ENCODE measurements at places on chromosomes 4 and X.

GRCh38 chr4:145736241-145736831 lies 56.4 kb downstream of the C4orf51 start:
- no peak for DNase-seq

- no peak for DNase-seq
Observed at GRCh38 chrX:70432936-70433847, 10.1 kb downstream of the GDPD2 start.

DNA sequence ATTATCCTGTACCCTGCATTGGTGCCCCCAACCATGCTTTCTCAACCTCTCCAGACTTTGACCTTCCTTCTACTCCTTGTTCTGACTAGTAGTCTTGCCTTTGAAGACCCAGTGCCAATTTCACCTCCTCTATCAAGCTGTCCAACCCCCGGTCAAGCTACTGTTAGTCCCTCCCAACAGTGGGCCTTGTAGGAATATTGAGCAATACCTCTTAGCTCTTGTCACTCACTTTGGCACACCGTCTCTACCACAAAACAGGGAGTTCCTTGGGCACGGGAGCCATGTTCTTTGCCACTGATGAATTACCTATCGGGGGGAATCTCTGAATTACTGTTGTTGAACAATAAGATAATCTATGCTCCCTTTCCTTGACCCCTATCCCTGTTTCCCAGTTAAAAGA lies 25.2 kb downstream of the LAS1L start:
- DNase-seq = no peak

DNA sequence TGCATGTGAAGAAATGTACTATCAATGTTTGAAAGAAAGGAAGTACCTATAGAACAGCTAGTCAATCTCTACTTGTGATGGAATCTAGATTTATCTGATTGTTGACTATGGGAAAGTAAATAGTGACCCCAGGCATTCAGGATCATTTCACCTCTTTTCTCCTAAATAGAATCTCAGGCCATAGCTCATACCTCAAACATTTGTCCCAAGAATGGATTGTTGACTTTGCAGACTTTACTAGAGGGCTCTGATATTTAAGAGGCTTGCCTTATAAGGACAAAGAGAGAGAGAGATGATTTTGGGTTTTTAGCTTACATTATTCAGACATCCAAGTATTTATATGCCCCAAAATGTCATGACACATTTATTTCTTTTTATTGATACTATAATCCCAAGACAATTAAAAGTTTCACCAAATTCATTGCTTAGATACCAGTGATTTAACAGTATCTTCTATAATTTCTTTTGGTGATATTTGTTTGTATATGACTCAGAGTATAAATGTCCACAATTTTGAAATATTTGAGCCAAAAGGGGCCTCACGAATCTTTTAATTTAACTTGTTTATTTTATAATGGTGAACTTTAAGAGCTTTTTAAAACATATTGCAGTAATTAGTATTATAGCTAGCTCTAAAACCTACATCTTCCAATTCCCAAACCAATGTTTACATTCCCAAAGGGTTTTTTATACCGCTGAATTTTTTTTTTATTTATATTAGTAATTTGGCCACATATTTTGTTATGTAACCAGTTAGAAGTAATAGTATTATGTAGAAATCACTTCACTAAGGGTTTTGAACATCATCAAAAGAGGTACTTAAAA lies 614.1 kb downstream of the PCDH7 start:
- DNase-seq = no peak

- DNase-seq = no peak
Observed at GRCh38 chr4:164872481-164872880, 4.5 kb upstream of the APELA start.

- no peak for DNase-seq
Observed at GRCh38 chrX:122188751-122189150, 995.3 kb upstream of the GRIA3 start.

DNA sequence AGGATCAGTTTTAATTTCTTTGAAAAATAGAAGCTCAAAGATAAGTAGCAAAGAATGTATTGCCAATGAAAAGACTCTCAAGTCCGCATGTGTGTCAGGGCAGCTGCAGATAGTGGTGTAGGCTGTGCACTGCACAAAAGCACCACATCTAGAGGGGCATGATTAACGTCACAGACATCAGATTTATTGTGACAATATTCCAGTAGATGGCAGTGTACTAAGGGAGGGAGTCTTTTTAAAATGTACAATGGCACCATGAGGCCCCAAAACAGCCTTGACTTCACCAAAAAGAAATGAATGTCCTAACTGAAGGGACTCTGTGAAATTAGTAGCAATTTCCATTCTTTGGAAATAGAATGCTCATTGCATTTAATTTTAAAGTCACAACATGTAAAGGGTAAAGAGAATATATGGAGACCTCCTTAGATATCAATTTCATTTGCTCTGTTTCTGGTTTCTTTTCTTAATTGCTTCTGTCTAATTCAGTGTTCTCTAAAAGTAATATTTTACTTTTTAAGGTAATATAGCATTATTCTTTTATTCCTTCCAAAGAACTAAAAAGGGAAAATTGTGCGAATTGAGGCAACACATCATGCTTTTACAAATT lies 98.4 kb downstream of the ZNF827 start:
- no peak for DNase-seq

DNA sequence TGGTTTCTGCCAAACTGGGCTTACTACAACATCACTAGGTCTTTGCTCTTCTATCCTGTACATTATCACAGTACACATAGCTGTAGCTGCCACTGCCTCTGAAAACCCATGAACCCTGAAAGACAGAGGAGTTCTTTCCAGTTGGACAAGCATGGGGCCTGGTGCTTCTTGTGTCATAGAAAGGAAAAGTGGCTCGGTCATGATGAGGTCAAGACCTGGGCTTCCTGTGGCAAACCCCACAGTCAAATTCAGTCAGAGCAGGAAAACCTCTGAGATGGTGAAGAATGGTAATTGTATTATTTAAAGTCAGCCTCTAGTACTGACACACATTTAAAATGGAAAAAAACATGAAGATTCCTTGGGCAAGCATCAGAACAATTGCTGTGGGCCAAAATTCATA lies 133.3 kb upstream of the PRPS2 start:
- no peak for DNase-seq

- no peak for DNase-seq
Observed at GRCh38 chrX:134624046-134624430, 34.2 kb downstream of the PLAC1 start.

- no peak for DNase-seq
Observed at GRCh38 chr4:72376901-72377300, 192.1 kb downstream of the ADAMTS3 start.

DNA sequence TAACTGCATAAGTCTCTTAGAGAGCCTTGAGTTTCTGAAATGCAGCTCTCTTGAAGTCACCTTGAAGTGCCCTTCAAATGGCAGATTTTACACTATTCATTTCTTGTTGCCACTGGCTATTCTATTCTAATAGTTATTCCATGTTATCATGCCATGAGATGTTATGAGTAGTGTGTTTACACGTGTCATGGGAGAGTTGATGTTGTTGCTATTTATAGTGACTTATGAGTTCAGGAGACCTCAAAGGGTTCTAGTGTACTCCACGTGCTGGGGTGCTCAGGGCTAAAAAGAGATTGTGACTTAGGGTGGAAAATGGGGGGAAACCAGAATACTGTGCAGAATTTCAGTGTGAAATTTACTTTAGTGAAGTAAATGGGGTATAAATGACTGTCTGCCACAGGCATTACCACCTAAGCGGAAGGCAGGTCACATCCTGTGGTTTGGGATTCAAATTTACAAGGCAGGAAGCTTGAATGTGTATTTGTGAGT lies 77.1 kb upstream of the SLC4A4 start:
- no peak for DNase-seq

DNA sequence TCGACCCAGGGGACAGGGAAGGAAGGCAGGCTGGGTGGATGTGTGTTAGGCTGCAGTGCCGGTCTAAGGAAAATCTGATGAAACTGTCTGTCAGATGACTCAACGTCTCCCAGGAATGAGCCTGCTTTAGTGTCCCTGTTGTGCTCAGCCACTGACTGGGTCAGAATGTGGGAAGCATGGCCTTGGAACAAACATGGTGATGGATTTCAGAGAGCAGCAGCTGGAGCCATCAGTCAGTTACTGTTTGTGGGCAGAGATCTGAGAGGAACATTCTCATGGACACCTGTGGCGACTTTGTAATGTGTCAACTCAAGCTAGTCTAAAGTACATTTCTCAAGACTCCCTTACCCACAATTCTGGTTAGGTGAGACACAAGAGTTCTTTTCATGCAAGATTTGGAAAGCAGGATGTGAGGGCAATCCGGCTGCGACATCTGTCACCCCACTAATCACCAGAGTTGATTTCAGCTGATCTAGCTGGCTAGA lies 63.2 kb downstream of the ANAPC10 start:
- no peak for DNase-seq

- no peak for DNase-seq
Observed at GRCh38 chrX:47222751-47223350, 4.4 kb downstream of the CDK16 start.

- DNase-seq = no peak
Observed at GRCh38 chr4:67926485-67926884, 36.8 kb downstream of the TMPRSS11A start.

DNA sequence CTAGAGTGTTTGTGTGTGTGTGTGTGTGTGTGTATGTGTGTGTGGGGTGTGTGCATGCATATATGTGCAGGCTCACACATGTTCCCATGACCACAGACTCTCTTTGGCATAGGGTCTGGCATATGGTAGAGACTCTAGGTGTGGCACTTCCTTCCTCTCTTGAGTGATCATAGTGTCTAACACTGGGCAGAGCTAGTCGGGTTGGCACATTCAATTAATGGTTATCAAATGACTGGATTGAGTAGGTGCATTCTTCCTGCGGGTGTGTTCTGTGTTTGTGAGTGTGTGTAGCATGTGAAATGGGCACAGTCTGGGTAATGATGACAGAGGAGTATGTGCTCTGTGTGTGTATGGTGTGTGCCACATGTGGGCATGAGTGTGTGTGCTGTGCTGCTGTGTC lies 106.5 kb downstream of the EFNB1 start:
- DNase-seq = no peak

DNA sequence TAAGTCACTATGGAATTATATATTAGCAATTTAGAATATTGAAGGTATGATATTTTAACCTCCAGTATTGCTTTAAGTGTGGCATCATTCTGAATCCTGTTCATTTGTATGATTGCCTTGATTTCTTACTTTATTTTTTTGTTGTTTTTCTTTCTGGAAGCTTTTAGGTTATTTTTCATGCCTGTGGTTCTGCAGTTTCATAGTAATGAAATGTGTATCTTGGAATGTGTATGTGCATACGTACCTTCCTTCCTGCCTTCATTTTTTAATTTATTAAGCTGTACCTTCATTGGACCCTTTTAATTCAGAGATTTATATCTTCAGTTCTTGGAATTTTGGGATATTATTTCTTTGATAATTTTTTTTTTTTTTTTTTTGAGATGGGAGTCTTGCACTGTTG lies 22.1 kb downstream of the CPEB2 start:
- DNase-seq = no peak

DNA sequence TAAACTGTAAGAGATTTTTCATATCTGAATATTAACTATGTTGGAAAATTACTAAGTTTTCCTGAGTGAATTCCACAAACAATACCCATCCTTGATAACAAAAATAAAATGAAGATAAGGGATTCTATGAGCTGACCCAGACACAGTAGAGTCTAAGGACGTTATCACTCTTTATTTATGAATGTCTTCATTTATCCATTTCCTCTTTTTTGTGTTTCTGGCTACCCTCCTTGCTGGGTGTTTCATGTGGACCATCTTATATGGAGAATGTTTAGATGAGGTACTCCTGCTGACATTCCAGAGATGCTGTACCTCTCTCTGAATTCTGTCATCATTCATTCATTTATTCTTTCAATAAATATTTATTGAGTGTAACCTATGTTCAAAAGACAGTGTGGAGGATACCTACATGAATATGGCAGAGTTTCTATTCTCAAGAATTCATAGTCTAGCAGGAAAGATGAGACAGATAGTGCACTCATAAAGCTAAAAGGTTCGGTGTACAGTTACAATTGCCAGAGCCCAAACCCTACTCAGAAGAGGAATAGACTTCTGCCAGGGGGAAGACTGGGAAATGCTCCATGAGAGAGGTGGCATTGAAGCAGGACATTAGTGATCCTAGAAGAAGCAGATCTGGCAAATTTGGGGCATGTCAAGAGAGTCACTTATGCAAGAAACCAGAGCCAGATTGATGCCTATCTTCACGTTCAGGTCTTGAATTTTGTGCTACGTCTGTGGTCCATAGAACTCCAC lies 195.8 kb downstream of the MAML3 start:
- no peak for DNase-seq

DNA sequence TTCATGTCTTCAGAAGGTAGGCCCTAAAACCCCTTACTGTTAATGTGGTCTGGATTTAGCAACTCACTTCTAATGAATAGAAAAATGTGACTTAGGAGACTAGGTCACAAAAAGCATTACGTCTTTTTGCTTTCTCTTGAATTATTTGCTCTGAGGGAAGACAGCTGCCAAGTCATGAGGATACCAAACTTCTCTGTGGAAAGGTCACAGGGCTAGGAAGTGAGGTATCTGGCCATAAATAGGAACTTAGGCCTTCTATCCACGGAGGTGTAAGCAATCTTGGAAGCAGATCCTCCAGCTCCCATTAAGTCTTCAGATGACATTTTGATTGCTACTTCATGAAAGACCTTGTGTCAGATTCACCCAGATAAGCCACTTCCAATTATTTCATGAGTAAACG lies 120.6 kb downstream of the JADE1 start:
- DNase-seq = no peak

- DNase-seq = no peak
Observed at GRCh38 chr4:113975578-113975977, 3.9 kb downstream of the ARSJ start.

GRCh38 chr4:100170986-100171385 lies 19.3 kb downstream of the DDIT4L start:
- no peak for DNase-seq

GRCh38 chr4:67332627-67333026 lies 212.7 kb downstream of the CENPC start:
- no peak for DNase-seq

DNA sequence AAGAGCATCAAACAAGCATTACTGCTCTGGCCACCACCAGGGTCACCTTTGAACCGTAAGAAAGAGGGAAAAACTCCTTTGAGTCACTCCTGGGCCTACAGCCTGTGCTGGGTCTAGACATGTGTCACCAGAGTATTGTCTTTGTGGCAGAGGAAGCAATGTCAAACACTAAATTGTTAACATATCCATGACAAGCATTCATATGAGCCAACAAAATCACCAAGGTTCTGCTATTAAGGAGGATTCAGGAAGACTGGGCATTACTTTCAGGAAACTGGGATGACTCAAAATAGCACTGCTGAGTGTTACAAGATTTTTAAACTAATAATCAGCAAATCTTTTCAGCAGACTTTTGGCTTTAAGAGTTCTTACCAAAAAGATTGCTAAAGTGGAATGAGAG lies 28.1 kb downstream of the LGI2 start:
- DNase-seq = no peak

- DNase-seq = no peak
Observed at GRCh38 chrX:10326578-10326977, 169.8 kb downstream of the CLCN4 start.
